ENCODE measurements at places on chromosomes 7 and 10. TPM values are rescaled to one million over a fixed set of nuclear protein-coding genes. Genes with fewer than 3 reads are reported as not detected.

- DNase-seq: no peak
Observed at GRCh38 chr10:3310016-3310784, 137.6 kb upstream of the PITRM1 start.

GRCh38 chr10:29057822-29058331 lies 231.0 kb upstream of the LYZL1 start:
- DNase-seq: peak; percentile 16

GRCh38 chr10:121339114-121339513 lies 259.1 kb downstream of the FGFR2 start:
- no peak for DNase-seq

- peak; percentile 96 for DNase-seq
Observed at GRCh38 chr7:1123715-1124114, 35.8 kb downstream of the GPER1 start.

DNA sequence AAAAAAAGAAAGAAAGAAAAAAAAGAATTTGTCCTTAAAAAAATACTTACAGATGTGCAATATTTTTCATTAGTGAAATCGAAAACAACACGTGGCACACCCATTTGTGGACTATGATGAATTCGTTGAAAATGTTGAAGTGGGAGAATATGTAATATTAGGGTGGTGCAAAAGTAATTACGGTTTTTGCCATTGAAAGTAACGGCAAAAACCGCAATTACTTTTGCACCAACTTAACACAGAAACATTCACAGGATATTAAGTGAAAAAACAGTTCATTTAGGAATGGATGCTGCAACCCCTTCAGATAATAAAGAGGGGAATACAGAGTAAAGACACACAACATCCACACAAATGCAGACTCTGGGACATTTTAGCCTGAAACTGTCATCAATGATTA lies 96.0 kb downstream of the CALN1 start:
- DNase-seq: no peak

DNA sequence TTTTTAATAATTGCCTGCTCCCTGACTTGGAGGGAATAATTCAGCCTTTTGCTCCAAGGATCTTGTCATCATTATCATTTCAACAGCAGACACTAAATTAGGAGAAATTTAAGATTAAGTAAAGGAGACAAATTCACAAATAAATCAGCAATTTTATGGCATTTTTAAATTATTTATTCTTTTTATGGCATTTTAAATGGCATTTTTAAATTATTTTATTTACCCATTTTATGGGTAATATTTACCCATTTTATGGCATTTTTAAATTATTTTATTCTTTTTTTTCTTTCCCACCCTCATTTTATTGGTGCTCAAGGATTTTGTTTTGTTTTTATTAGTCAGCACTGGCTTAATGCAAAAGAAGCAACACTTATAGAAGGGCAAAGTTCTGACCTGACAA lies 1201.0 kb upstream of the SORCS1 start:
- DNase-seq: no peak

- no peak for DNase-seq
Observed at GRCh38 chr7:97847791-97848190, 24.4 kb downstream of the ASNS start.

The PLEKHA8 gene
- 1.7 TPM for polyA plus RNA-seq

GRCh38 chr10:110643653-110644597 lies at the start of gene RBM20:
TSS of gene RBM20 (plus strand) at chr10:110644336. CDS start at chr10:110644455, 119 bp downstream.
- DNase-seq: peak; percentile 83

- DNase-seq: peak; percentile 81
Observed at GRCh38 chr7:69782917-69783684, 184.8 kb downstream of the AUTS2 start.

The ACTL6B gene
- polyA plus RNA-seq: not detected

- DNase-seq: no peak
Observed at GRCh38 chr7:42099470-42100155, 137.4 kb downstream of the GLI3 start.

GRCh38 chr10:13712837-13713581 lies 126.2 kb downstream of the PRPF18 start:
- DNase-seq: peak; percentile 88

DNA sequence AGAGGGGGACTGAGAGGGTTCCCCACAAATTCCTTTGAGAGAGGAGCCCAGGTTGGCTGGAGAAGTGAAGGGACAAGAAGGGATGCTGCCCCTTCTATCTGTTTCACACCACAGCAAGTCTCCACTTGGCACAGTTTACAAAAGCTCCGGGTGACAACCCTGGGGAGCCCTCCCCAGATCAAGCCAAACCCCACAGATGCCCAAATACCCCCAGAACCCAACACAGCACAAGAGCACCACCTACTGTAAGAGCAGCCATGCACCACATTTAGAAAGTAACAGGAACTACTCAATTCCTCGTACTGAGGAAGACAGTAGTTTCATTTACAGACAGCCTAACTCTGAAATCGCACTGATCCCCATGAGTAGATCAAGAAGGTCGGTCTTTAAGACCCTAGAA lies 67.8 kb upstream of the ATP6V0A4 start:
- DNase-seq: no peak

The NUB1 gene
- 24.1 TPM for polyA plus RNA-seq

GRCh38 chr10:133212853-133213494 lies 17.0 kb upstream of the UTF1 start:
- DNase-seq: peak; percentile 40

GRCh38 chr10:1360558-1361164 lies 304.5 kb downstream of the WDR37 start:
- no peak for DNase-seq

DNA sequence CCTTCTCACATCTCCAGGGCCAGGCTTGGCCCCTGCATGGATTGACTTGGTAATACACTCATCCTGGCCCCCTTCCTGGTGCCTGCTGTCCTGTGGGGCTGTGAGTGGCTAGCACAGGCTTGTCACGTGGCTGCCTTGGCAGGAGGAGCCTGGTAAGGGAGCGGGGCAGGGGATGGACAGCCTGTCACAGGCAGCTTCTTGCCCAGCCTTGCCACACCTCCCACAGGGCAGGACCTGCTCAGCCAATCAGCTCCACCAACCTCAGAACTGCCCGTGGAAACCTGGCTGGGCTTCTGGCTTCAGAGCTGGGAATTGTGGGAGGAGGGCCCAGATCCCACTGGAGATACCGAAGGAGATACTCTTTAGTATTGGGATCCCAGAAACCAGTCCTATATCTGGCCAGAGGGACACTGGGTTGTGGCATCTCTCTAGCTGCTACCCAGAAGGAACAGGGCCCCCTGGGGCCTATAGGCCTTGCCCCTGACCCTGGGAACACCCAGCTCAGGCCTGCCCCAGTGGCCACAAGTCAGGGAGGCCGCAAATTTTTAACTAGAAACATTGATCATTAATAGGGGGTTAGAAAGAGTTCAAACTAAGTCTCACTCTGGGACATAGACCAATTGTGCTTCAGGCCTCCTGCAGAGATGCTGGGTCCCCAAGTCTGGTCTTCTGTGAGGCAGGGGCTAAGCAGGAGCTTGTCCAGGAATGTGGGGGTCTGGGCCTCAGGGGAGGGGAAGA lies at the start of gene HOGA1:
HOGA1 (plus strand) TSS at position 330 of the 738 bp plus-strand sequence; CDS start at position 645, 315 bp downstream.
- DNase-seq: peak; percentile 85

DNA sequence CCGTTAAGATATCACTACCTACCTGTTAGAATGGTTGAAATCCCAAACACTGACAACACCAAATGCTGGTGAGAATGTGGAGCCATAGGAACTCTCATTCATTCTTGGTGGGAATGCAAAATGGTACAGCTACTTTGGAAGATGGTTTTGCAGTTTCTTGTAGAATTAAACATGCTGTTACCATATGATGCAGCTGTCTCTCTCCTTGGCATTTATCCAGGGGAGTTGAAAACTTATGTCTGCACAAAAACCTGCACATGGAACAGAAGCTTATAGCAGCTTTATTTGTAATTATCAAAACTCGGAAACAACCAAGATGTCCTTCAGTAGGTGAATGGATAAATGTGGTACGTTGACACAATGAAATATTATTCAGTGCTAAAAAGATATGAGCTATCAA lies 199.5 kb downstream of the BICC1 start:
- DNase-seq: no peak

- DNase-seq: no peak
Observed at GRCh38 chr10:89909752-89910151, 208.4 kb downstream of the KIF20B start.

The SH2D4B gene
- polyA plus RNA-seq: not detected

- no peak for DNase-seq
Observed at GRCh38 chr10:88042160-88043100, 179.0 kb downstream of the PTEN start.

GRCh38 chr7:116804471-116804870 lies 57.9 kb upstream of the CAPZA2 start:
- DNase-seq: no peak

- peak; percentile 26 for DNase-seq
Observed at GRCh38 chr10:72011468-72011867, 47.3 kb downstream of the CHST3 start.
